Epithelial cell of umbilical artery (primary cell): ENCODE measurements at places on chromosomes 12 and 14. TPM values are rescaled to one million over a fixed set of nuclear protein-coding genes. Genes with fewer than 3 reads are reported as not detected.

ANKS1B gene
- 0.46 TPM in 1 of 2 replicates, not detected in the other for total RNA-seq

P2RX2 gene
- not detected in 2 replicates for total RNA-seq

DMAC2L gene
- 6.4 and 6.8 TPM in 2 replicates for total RNA-seq

SLC25A47 gene
- total RNA-seq: not detected in 2 replicates

GPR68 gene
- 0.61 and 0.65 TPM in 2 replicates for total RNA-seq

CD163 gene
- total RNA-seq: not detected in 2 replicates

PNN gene
- 22.4 and 29.0 TPM in 2 replicates for total RNA-seq

HELB gene
- total RNA-seq: 1.6 and 5.5 TPM in 2 replicates

KLRC3 gene
- total RNA-seq: not detected in 2 replicates

SERPINA6 gene
- total RNA-seq: not detected in 2 replicates

IL31 gene
- not detected in 2 replicates for total RNA-seq

DTX1 gene
- total RNA-seq: 0.32 TPM in 1 of 2 replicates, not detected in the other

SLC6A12 gene
- total RNA-seq: not detected in 2 replicates

MSI1 gene
- not detected in 2 replicates for total RNA-seq

TDRD9 gene
- 1.2 and 1.3 TPM in 2 replicates for total RNA-seq

IL26 gene
- total RNA-seq: not detected in 2 replicates

VDR gene
- total RNA-seq: under 0.01 and 0.30 TPM in 2 replicates

MLH3 gene
- 14.1 and 14.3 TPM in 2 replicates for total RNA-seq

HOXC9 gene
- not detected in 2 replicates for total RNA-seq

MYF6 gene
- total RNA-seq: under 0.01 TPM in 1 of 2 replicates, not detected in the other

PLEKHG3 gene
- total RNA-seq: 1.9 and 4.1 TPM in 2 replicates

TAS2R42 gene
- not detected in 2 replicates for total RNA-seq

NEUROD4 gene
- total RNA-seq: not detected in 2 replicates

HECTD4 gene
- 11.4 and 17.8 TPM in 2 replicates for total RNA-seq

ZDHHC22 gene
- under 0.01 TPM in 1 of 2 replicates, not detected in the other for total RNA-seq

ESRRB gene
- not detected in 2 replicates for total RNA-seq

ANG gene
- 3.6 and 5.5 TPM in 2 replicates for total RNA-seq
